ENCODE measurements at places on chromosomes 4 and X. TPM values are rescaled to one million over a fixed set of nuclear protein-coding genes. Genes with fewer than 3 reads are reported as not detected.
A peak's percentile ranks its signal among the peaks of the same experiment; 100 is the strongest.

GRCh38 chr4:87011340-87012034 is 76.7 kb downstream of the AFF1 start:
- no peaks in the 10 kb centered on the region for H3K27me3 ChIP-seq
- no peaks in the 10 kb centered on the region for H3K36me3 ChIP-seq
- peak; percentile 47 for DNase-seq
- H3K4me1 ChIP-seq: peaks cover 19% of the 10 kb centered on the region
- H3K27ac ChIP-seq: peak overlapping the region; percentile 90
- peak overlapping the region; percentile 14 for H3K4me3 ChIP-seq

- no peaks in the 10 kb centered on the region for H3K36me3 ChIP-seq
- peaks cover 3% of the 10 kb centered on the region for H3K27me3 ChIP-seq
- no peak overlapping the region for H3K4me3 ChIP-seq
- H3K4me1 ChIP-seq: no peaks in the 10 kb centered on the region
- H3K27ac ChIP-seq: no peak overlapping the region
Observed at GRCh38 chrX:19034025-19034424, 50.1 kb upstream of the PHKA2 start.

The SPATA18 gene
- total RNA-seq: 11.6 TPM

DNA sequence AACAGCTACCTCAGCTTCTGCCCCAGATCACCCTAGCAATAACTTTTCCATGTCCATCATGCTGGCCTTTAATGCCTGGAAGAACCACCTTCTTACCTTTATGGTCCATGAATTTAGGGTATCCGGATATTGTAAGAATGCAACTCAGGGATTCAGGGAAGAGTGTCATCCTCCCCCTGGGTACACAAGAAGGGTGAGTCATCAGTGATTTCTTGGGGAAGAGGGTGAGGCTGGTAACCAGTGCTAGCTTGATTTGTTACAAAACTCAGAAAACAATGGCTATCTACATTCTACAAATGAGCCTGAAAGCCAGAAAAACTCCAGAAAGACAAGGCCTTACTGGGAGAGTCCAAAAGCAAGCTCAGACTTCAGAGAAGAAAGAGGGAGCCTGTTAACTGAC is 10.4 kb upstream of the NALF2 start:
- no peaks in the 10 kb centered on the region for H3K36me3 ChIP-seq
- no peak for DNase-seq
- no peak overlapping the region for H3K27ac ChIP-seq
- H3K4me1 ChIP-seq: no peaks in the 10 kb centered on the region
- H3K27me3 ChIP-seq: no peaks in the 10 kb centered on the region
- H3K4me3 ChIP-seq: no peak overlapping the region

The HSFX2 gene
- 0.79 TPM for total RNA-seq

The DDIT4L gene
- 6.1 TPM for total RNA-seq

The PCYT1B gene
- total RNA-seq: 0.13 TPM

- H3K4me3 ChIP-seq: no peak overlapping the region
- no peaks in the 10 kb centered on the region for H3K4me1 ChIP-seq
- no peak for DNase-seq
- no peaks in the 10 kb centered on the region for H3K36me3 ChIP-seq
- H3K27me3 ChIP-seq: peaks cover 2% of the 10 kb centered on the region
- H3K27ac ChIP-seq: no peak overlapping the region
Observed at GRCh38 chrX:111778591-111778990, 97.4 kb upstream of the TRPC5OS start.

The NDST4 gene
- not detected for total RNA-seq

The CHRDL1 gene
- 8.7 TPM for total RNA-seq

DNA sequence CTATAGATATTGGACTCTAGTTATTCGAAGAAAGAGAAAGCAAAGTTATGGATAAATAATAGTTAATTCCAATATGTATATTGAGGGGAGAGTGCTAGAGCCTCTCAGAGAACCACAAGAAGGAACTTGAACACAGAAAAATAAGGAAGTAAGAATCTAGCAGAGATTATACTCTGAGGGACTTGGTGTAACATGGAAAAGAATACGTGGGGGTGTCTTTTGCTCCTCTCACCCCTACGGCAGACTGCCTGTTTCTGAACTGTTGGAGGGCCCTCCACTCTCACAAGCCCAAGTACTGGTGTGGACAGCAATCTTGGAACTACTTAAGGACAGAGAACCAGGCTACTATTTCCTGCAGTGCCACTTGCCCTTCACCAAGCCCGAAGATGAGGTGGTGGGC is 1174.4 kb upstream of the PCDH10 start:
- H3K36me3 ChIP-seq: no peaks in the 10 kb centered on the region
- DNase-seq: no peak
- no peaks in the 10 kb centered on the region for H3K4me1 ChIP-seq
- no peak overlapping the region for H3K27ac ChIP-seq
- H3K27me3 ChIP-seq: no peaks in the 10 kb centered on the region

The GYPE gene
- total RNA-seq: 0.63 TPM

- H3K36me3 ChIP-seq: no peaks in the 10 kb centered on the region
- H3K27ac ChIP-seq: no peak overlapping the region
- DNase-seq: no peak
- no peaks in the 10 kb centered on the region for H3K4me1 ChIP-seq
Observed at GRCh38 chr4:64756016-64756415, 346.8 kb upstream of the TECRL start.

GRCh38 chr4:26558166-26558895 is 25.6 kb upstream of the TBC1D19 start:
- H3K4me3 ChIP-seq: no peak overlapping the region
- no peak overlapping the region for H3K27ac ChIP-seq
- H3K4me1 ChIP-seq: no peaks in the 10 kb centered on the region
- no peaks in the 10 kb centered on the region for H3K27me3 ChIP-seq
- H3K36me3 ChIP-seq: no peaks in the 10 kb centered on the region

The BEND4 gene
- 0.22 TPM for total RNA-seq

The CYTL1 gene
- 1.7 TPM for total RNA-seq

DNA sequence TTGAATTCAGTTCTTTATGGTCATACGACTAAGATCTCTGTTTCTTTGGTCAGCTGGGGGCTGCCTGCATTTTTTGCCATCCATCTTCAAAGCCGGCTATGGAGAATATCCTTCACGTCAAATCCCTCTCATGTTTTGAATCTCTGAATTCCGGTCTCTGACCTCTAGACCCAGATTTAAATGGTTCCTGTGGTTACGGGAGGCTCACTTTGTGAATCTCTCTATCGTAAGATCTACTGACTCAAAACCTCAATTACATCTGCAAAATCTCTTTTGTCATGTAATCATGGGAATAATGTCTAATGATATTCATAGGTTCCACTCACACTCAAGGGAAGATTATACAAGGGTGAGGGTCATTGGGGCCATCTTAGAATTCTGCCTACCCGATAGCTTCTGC is 5.7 kb upstream of the MPC1L start:
- no peaks in the 10 kb centered on the region for H3K36me3 ChIP-seq
- no peak overlapping the region for H3K27ac ChIP-seq
- peaks cover under 1% of the 10 kb centered on the region for H3K4me1 ChIP-seq
- H3K27me3 ChIP-seq: no peaks in the 10 kb centered on the region
- no peak for DNase-seq

The S100G gene
- total RNA-seq: not detected

DNA sequence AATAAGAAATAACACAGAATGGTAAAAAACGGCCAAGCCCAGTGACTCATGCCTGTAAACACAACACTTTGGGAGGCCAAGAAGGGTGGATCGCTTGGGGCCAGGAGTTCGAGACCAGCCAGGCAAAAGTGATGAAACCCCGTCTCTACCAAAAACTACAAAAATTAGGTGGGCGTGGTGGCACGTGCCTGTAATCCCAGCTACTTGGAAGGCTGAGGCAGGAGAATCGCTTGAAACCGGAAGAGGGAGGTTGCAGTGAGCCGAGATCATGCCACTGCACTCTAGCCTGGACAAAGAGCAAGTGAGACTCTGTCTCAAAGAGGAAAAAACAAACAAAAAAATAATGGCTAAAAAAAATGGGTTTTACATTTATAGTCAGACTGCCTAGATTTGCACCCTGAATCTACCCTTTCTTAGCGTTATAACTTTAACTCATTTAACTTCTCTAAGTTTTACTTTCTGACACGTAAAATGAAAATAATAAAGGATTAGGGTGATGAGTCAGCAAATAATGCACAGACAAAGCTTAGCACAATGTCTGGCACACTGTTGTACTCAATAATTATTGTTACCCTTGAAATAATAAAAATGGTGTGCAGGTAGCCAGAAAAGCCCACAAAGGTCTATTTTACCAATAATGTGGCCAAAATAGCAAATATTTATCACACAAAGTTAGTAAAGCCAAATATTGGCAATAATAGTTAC is 55.0 kb downstream of the ATP11C start:
- no peaks in the 10 kb centered on the region for H3K27me3 ChIP-seq
- no peak overlapping the region for H3K27ac ChIP-seq
- no peak overlapping the region for H3K4me3 ChIP-seq

DNA sequence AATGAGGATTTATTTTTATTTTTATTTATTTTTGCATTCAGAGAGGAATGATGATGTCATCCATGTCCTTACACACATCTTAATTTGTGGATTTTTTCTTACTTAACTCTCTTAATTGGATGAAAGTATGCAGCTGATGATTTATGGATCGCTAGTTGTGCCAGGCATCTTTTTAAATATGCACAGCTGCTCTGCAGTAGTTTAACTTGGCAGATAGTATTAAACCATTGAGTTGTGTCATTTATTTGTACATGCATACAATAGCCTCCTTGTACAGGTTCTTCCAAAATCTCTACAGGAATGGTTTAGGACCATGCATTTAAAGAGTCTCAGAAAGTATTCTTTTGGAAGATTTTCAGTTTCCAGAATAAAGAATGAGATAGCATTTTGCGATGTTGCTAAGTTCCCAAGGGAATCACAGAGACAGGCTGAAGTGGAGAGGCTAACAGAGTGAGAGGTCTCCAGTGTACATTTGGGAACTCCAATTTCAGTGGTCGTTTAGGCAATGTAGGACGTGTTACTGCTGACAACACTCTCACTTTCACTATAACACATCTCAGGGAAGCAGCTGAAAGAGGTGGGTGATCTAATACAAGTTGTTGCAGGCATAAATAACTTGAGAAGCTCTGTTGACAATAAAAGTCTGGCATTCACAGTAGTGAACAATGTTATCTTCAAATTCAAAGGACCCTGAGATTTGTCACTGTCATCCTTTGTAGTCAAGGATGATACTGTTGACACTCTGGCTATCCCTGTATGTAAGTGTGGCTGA is 49.9 kb upstream of the SCRG1 start:
- no peak overlapping the region for H3K4me3 ChIP-seq
- DNase-seq: no peak
- H3K27ac ChIP-seq: no peak overlapping the region
- H3K36me3 ChIP-seq: no peaks in the 10 kb centered on the region

DNA sequence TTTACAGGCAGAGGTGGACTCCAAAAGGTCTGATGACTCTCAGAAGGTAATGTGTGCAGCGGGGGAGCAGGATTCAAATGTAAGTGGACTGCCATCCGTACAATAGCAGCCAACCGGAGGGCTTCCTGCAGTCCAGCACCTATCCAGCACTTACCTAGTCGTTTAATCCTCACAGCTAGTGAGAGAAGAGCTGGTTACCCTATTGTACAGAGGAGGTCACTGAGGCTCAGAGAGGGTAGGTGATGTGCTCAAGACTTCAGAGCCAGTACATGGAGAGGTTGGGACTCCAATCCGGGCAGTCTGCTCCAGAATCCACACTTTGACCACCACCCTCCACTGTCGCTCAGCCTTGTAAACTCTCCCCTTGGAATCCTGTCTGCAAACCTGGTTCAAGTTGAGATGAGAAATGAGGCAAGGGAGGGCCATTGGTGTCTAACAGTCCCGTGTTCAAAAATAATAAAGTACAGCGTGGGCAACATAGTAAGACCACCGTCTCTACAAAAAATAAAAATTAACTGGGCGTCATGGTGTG is 22.5 kb upstream of the JAKMIP1 start:
- no peak overlapping the region for H3K4me3 ChIP-seq
- no peak overlapping the region for H3K27ac ChIP-seq
- H3K4me1 ChIP-seq: no peaks in the 10 kb centered on the region
- no peaks in the 10 kb centered on the region for H3K36me3 ChIP-seq
- DNase-seq: no peak

- H3K36me3 ChIP-seq: no peaks in the 10 kb centered on the region
- H3K4me3 ChIP-seq: no peak overlapping the region
- no peaks in the 10 kb centered on the region for H3K27me3 ChIP-seq
- no peaks in the 10 kb centered on the region for H3K4me1 ChIP-seq
- DNase-seq: no peak
- no peak overlapping the region for H3K27ac ChIP-seq
Observed at GRCh38 chr4:8117278-8117682, 41.3 kb downstream of the ABLIM2 start.

GRCh38 chr4:42159271-42160001 is 7.0 kb upstream of the BEND4 start:
- H3K36me3 ChIP-seq: no peaks in the 10 kb centered on the region
- no peak overlapping the region for H3K4me3 ChIP-seq

DNA sequence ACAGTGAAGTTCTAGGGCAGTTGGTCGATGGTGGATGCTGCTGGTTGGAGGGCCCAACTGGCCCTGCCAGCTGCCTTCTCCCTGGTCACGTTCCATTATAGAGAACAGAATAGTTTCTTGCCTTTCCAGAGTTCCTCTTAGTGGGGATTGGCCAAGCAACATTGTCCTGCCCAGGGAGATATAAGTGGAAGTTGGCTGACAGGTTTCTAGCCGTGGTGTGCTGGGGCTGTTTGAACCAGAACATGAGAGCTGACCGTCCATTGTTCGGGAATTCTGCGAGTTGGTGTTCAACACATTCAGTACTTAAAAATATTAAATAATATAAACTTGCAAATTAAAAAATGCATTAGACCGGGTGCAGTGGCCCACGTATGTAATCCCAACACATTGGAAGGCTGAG is 3.5 kb upstream of the AFAP1 start:
- no peaks in the 10 kb centered on the region for H3K27me3 ChIP-seq
- H3K4me3 ChIP-seq: no peak overlapping the region
- H3K36me3 ChIP-seq: no peaks in the 10 kb centered on the region

- no peaks in the 10 kb centered on the region for H3K27me3 ChIP-seq
- H3K27ac ChIP-seq: no peak overlapping the region
- H3K36me3 ChIP-seq: no peaks in the 10 kb centered on the region
- no peak overlapping the region for H3K4me3 ChIP-seq
Observed at GRCh38 chr4:33160126-33160525, 2440.0 kb downstream of the PCDH7 start.

The PDCL2 gene
- not detected for total RNA-seq

DNA sequence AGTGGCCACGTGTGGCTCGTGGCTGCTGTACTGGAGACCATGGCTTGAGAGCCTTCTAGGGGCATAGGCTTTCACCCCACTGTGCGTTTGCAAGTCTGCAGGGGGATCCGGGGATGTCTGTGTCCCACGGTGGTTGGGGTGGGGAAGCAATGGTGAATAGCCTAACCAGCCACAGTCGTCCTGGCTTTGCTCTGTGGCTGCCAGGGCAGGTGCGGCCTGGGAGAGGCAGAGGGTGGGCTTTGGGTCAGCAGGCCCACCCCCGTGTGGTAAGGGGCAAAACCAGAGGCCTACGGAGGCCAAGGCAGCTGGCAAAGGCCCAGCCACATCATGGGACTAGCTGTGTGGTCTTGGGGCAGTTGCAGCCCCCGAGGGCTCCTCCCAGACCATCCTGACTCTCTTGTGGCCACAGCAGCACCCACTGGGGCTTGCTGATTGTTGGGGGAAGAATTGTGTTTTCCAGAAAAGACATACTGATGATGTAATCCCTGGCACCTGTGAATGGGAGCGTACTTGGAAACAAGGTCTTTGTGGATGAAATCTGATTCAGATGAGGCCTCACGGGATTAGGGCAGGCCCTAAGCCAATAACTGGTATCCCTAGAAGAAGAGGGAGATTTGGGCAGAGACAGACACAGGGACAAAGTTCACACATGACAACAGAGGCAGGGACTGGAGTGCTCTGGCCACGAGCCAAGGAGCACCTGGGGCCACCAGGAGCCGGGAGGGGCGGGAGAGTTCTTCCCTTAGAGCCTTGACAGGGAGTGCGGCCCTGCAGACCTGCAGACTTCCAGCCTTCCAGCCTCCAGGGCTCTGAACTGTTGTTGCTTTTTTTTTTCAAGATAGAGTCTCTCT is 2.9 kb downstream of the CPZ start:
- peaks cover 3% of the 10 kb centered on the region for H3K27me3 ChIP-seq
- H3K36me3 ChIP-seq: no peaks in the 10 kb centered on the region
- no peak overlapping the region for H3K4me3 ChIP-seq

Data from kidney (tissue), 22 donors.